ENCODE measurements at places on chromosomes 12 and 14.

- no peak for DNase-seq
Measured at GRCh38 chr14:74653386-74654138, 41.5 kb upstream of the LTBP2 start.

GRCh38 chr14:78848234-78848820, 678.2 kb downstream of the NRXN3 start:
- DNase-seq: no peak

DNA sequence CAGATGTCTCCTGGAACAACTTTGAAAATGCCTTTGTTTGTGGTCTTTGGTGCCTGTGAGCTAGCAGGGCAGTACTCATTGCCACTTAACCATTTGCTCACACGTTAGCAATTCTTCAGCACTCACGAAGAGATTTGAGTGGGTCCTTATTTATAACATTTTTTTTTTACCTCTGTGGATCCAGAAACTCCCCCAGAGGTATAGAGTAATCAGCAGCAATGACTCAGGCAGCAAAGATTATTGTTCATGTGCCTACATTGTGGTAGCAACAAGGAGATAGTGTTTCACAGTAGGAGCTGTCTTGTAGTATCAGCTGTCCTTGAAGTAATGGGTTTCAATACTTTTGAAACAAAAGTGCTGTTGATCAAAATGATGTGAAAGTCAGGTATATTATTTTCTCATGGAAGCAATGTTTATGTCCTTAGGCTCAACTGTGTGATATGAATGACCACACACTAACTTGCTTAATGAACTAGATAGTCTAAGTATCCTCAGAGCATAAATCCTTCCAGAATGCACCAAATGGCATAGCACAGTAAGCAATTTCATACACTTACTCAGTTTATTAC, 304.1 kb downstream of the EGLN3 start:
- no peak for DNase-seq

DNA sequence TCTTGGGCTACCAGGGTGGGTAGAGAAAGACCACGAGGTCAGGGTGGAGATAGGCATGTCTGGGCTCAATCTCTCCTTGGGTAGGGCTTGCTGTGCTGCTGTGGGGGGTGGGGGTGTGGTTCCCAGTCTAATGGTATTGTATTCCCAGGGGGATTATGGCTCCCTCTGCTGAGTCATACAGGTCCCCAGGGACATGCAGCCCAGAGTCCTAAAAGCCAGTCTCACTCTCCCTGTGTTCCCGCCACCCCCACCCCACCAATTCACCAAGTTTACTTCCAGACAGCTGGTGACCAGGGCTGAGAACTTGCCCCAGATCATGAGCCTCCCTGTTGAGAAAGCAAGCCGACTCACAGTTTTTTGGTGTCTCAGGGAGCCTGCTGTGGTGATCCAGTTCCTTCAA, 367.6 kb downstream of the C12orf75 start:
- no peak for DNase-seq

- DNase-seq: no peak
Measured at GRCh38 chr12:92156704-92157395, 11.2 kb upstream of the BTG1 start.

- DNase-seq: no peak
Measured at GRCh38 chr12:99026332-99027054, 381.4 kb downstream of the APAF1 start.

GRCh38 chr12:3911409-3911808, 38.2 kb upstream of the PARP11 start:
- DNase-seq: no peak

DNA sequence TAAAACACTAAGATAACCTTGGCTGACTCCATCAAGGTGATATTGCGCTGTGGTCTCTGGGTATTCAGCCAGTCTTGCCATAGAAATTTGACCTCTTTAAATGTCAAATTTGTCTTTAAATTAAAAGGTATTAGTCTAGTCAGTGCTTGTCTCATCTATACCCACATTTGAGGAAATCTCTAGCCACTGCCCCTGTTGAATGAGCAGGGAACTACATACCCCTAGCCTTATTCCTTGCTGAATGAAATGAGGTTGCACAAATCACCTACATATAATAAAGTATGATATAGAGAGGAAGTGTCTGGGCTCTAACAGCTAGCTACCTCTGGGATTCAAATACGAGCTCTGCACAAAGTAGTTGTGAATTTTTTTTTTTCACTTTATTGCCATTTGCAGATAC, 256.8 kb downstream of the C12orf50 start:
- DNase-seq: no peak

Measured in right lung (tissue), 10 donors.